ENCODE measurements at places on chromosomes 3 and 15. TPM values are rescaled to one million over a fixed set of nuclear protein-coding genes. Genes with fewer than 3 reads are reported as not detected.

The C2CD4B gene
- not detected for total RNA-seq

The RETNLB gene
- total RNA-seq, result not detected

The NANOGP8 gene
- total RNA-seq, result 1.2 TPM

The AGTR1 gene
- total RNA-seq, result 13.3 TPM

The PPP1R14D gene
- total RNA-seq, result not detected

The KCNMB3 gene
- total RNA-seq, result 1.8 TPM

The EPHA6 gene
- not detected for total RNA-seq

The SLC27A2 gene
- not detected for total RNA-seq

The ZCWPW2 gene
- 0.88 TPM for total RNA-seq

The CSPG4 gene
- 20.3 TPM for total RNA-seq

The FGF12 gene
- not detected for total RNA-seq

The MCTP2 gene
- 16.3 TPM for total RNA-seq

The SYNM gene
- total RNA-seq, result 4.0 TPM

The STRC gene
- total RNA-seq, result under 0.01 TPM

The CCR8 gene
- total RNA-seq, result not detected

The CDHR4 gene
- total RNA-seq, result not detected

The LTF gene
- 0.72 TPM for total RNA-seq

The HOMER2 gene
- total RNA-seq, result 11.6 TPM

The TNNC1 gene
- total RNA-seq, result 0.36 TPM

The CORO2B gene
- total RNA-seq, result 14.1 TPM

The MFAP1 gene
- 14.7 TPM for total RNA-seq

The WDR49 gene
- under 0.01 TPM for total RNA-seq

The P2RY12 gene
- not detected for total RNA-seq

The SERPINI2 gene
- not detected for total RNA-seq

The C3orf70 gene
- total RNA-seq, result 1.4 TPM
